ENCODE measurements at places on chromosomes 16 and 17.

DNA sequence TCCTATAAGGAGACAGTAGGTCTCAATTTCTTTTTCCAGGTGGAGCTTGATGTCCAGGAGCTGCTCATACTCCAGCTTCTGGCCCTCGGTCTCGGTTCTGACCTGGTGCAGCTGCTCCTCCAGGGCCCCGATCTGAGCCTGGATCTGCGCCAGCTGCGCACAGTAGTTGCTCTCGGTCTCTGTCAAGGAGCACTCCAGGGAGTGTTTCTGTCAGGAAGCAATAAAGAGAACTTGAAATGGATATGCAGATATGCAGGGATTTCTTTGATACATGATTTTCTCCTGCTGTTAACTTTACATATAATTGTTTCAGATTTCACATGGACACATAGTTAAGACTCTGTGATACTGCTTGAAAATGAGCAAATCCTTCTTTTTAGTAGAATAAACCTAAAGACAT, 4.7 kb downstream of the KRT25 start:
- DNase-seq = no peak

DNA sequence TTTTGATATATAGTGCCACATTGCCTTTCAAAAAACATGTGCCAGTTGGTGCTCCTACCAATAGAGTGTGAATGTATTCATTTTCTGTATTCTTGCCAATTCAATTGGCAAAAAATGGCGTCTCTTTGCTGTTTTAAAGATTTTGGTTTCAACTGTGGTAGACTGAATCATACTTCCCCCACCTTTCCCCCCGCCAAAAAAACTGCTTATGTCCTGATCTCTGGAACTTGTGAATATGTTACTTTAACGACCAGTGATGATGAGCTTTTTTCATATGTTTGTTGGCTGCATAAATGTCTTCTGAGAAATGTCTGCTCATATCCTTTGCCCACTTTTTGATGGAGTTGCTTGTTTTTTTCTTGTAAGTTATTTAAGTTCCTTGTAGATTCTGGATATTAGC, 325.1 kb upstream of the KCNJ16 start:
- no peak for DNase-seq

DNA sequence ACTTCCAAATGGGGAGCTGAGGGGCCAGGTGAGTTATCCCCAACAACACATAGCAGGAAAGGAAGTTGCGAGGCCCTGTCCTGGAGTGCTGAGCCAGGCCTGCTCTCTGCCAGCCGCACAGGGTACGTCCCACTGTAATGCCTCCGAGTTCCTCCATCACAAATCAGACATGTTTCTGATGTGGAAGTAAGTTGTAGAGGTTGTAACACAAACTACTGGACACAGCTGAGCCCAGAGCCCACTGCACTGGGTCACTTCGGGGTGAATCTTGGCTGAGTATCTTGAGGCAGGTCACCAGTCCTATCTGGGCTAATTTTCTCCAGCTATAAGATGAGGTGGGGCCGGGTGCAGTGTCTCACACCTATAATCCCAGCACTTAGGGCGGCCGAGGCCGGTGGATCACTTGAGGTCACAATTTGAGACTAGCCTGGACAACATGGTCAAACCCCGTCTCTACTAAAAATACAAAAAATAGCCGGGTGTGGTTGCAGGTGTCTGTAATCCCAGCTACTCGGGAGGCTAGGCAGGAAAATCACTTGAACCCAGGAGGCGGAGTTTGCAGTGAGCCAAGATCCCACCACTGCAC, 100.8 kb upstream of the CDH5 start:
- DNase-seq = no peak

GRCh38 chr17:39026980-39027451, 59.8 kb upstream of the FBXO47 start:
- DNase-seq = no peak

DNA sequence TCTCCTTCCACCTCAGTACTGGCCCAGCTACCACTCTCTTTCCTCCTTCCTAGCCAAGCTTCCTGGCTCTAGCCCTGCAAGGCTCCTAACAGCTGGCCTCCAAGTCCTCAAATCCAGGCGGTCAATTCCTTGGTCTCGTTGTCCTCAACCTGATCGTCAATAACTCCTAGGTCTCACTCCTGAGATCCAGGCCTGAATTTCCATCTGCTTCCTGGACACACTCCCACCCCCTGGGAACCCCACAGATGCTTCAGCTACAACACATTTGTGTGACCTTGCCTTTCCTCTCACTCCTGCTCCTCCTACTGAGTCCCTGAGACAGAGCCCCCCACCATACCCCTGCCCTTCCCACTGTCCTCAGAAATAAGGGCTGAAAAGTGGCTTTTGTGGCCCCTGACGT, 2.3 kb downstream of the ENKD1 start:
- no peak for DNase-seq

DNA sequence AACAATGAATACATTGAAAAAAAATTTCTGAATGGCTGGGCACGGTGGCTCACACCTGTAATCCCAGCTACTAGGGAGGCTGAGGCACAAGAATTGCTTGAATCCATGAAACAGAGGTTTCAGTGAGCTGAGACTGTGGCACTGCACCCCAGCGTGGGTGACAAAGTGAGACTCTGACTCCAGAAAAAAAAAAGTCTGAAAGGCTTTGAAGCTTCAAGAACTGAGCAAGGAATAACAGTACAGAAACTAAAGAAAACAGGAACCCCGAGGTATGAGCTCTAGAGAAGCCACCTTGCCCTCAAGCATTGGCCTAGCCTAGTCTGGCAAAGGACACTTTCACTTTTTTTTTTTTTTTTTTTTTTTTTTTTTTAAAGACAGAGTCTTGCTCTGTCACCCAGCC, 45.0 kb downstream of the TEX2 start:
- DNase-seq = no peak

GRCh38 chr16:85983064-85983463, 84.1 kb downstream of the IRF8 start:
- no peak for DNase-seq

DNA sequence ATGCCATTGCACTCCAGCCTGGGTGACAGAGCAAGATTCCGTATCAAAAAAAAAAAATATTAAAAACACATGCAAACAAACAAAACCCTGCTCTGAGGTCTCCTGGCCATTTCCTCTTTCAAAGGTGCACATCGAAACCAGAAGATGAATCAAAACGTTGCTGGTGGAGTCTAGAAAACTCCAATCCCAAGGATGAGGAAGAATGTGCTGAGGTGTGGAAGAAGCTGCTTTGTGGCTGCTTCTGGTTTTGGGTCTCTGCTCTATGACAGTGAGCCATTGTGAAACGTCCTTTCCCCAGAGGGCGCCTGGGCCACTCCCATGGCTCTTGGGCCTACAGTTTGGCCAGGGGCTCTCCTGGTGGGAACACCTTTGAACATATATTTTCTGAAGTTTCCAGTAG, 112.6 kb downstream of the IRF8 start:
- no peak for DNase-seq
